ENCODE measurements at places on chromosomes 2 and 18.

GRCh38 chr18:28124131-28125029, 52.5 kb downstream of the CDH2 start:
- no peak for DNase-seq

DNA sequence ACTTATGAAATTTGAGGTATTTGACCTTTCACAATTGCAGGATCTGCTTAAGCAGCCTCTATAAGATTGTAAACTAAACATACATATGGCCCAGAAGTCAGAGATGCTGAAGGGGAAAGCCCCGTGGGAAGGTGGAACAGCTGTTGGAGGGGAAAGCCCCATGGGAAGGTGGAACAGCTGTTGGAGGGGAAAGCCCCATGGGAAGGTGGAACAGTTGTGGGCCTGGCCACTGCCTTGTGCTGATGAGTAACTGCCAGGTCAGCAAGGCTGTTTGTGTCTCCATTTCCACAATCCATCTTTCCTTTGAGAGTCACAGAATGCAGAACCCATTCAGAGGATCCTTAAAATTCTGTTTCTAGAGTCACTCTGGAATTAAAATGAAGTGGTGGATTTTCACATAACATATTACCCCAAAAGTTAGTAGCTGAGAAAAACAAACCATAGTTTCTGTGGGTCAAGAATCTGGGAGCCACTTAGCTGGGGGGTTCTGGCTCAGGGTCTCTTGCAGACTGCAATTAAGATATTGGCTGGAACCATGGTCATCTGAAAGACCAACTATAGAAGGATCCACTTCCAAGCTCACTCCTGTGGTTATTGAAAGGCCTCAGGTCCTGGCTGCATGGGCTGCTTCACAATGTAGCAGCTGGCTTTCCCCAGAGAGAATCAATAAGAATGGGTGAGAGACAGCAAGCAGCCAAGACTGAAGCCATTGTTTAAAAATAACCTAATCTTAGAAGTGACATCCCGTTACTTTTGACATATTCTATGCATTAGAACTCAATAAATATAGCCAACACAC, 86.6 kb upstream of the CAVIN2 start:
- no peak for DNase-seq

GRCh38 chr18:76686737-76687231, 135.6 kb upstream of the ZNF236 start:
- DNase-seq = no peak

DNA sequence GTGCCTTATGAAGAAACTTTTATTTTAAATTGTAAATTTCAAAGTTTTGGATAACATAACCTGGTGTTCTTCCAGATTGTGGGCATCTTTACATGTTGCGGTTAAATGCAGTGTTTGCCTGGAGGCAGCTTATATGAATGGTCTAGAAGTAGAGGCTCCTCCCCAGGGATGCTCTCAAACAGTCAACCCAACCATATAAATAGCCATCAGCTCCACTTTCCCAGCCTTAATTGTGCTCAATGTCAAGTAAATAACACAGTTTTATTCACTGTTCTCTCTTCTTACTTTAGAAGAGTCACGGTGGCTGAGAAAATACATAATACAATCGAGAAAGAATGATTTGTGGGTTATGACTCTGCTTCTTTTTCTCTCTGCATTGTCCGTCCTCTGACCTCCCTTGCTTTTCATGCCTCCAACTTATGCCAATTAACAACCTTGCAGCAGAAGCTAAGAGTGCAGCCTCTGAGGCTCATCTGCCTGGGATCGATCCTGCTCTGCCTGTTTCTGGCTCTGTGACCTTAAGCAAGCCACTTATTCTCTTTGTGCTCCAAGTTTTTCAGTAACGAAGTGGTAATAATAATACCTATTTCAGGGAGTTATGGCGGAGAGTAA, 100.3 kb downstream of the DAW1 start:
- no peak for DNase-seq

- DNase-seq = no peak
Measured at GRCh38 chr18:74065366-74065765, 82.3 kb downstream of the FBXO15 start.

Data from stimulated activated CD8-positive, alpha-beta memory T cell treated with anti-CD3 and anti-CD28 coated beads, Interleukin-4, amount 100 ng/mL, for 1 hour (primary cell).